ENCODE measurements at places on chromosomes 4 and X.

- no peak for DNase-seq
Measured at GRCh38 chr4:7218686-7219085, 26.3 kb downstream of the SORCS2 start.

DNA sequence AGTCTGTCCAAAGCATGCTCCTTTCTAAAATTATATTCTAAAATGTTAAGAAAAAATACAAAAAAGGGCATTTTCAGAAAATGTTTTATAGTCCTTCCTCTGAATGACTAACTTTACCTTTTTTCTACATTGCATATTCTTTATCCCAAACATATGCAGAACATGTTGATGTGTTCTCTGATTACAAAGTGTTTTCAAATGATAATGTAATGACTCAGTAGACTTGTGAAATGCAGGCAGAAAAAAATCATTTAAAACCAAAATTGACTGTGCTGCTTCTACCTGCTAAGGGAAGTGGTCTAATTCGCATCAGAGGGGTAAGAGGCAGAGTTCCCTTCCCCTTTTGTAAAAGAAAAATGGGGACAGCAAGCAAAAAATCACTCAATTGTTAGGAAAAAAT, 22.7 kb upstream of the YTHDC1 start:
- DNase-seq: no peak

DNA sequence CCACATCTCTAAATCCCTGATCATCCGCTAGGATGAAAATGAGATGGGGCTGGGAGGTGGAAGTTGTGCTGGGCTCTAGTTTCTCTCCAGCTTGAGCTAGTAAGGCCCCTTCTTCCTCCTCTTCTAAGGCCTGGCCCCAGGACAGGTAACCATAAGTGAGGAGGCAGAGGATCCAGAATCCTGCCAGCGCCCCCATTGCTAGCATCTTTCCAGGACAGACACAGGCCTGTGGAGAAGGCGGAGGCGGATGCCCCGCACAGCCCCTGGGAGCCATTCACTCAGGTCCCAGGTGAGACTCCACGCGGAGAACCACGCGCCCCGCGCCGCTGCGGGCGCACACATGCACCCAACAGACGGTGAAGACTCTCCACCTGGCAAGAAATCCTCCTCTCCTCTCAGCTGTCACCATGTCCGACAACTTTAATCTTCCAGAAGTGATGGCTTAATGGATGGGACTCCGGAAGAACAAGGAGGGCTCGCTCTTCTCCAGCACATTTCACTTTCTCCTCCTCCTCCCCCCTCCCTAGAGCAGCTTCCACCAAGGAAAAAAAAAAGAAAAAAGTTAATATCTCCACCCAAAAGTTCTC, 793 bp downstream of the ARSJ start:
- no peak for DNase-seq

DNA sequence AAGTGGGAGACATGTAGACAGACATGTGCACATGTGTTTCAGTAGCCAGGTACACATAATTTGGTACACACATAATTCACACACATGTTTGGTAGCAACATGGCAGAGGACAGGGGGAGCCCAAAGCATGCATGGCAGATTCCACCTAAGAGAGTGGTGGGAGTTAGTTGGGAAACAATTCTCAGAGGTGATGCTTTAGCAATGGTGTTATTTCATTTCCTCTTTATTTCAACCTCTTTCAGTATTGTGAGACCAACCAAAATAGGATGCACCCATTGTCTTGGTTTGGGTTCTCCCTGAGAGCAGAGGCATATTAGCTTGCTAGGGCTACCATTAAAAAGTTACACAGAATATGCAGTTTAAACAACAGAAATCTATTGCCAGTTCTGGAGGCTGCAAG, 92.2 kb upstream of the ANXA3 start:
- no peak for DNase-seq

GRCh38 chr4:174122705-174123104, 160.8 kb downstream of the FBXO8 start:
- DNase-seq: no peak

DNA sequence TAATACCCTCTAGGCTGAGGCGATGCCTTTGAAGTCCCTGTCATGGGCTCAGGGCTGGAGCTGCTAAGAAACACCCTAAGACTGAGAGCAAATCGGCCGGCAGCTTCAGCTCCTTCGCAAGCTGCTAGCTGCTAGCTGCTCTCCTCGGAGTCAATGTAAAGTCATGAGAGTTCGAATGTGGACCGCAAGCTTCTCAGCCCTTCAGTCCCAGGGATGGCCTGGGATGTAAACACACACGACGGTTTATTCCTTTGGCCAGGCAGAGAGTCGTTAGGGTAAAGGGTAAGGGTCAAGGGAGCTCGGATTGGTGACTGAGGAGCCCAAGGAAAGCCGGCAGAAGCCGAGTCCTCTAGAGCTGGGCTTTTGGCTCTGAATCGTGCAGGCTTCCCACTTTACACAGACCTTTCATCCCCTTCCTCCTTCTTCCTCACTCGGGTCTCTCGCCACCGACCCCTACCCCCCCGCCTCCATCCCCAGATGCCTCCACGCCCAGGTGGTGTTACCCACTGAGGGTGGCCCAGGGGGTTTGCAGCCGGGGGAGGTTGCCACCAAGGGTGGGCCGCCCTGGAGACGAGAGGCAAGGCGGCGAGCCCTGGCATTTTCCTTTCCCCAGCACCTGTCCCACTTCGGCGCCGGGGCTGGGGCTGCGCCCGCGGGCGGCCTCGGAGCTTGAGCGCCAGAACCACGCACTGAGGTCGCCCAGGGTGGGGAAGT, 3.1 kb upstream of the BCORL1 start:
- DNase-seq: no peak

- DNase-seq: peak; percentile 61
Measured at GRCh38 chrX:11558972-11559371, 106.7 kb downstream of the ARHGAP6 start.

- DNase-seq: no peak
Measured at GRCh38 chr4:141169391-141169790, 36.1 kb upstream of the RNF150 start.

- DNase-seq: no peak
Measured at GRCh38 chrX:106684207-106684606, 42.3 kb upstream of the RNF128 start.

DNA sequence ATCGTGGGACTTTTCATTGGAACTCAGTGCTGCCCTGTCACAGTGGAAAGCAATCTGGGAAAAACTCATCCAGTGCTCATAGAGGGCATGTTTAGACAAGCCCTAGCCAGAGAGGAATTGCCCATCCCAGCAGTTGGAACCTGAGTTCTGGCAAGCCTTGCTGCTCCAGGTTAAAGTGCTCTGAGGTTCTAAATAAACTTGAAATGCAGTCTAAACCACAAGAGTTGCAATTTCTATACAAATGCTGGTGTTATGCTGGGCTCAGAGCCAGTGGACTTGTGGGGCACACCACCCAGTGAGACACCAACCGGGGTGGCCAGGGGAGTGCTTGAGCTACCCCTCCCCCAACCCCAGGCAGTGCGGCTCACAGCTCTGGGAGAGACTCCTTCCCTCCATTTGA, 142.8 kb upstream of the PPP1R2C start:
- no peak for DNase-seq

GRCh38 chr4:113636877-113637276, 124.7 kb downstream of the CAMK2D start:
- DNase-seq: peak; percentile 71

- DNase-seq: no peak
Measured at GRCh38 chr4:6617246-6617645, 23.2 kb upstream of the MRFAP1 start.

- DNase-seq: no peak
Measured at GRCh38 chr4:38002451-38003071, 42.4 kb downstream of the PTTG2 start.

- DNase-seq: no peak
Measured at GRCh38 chr4:37503261-37503660, 182.9 kb downstream of the RELL1 start.

GRCh38 chrX:30615229-30615628, 37.7 kb upstream of the TASL start:
- DNase-seq: peak; percentile 54

GRCh38 chrX:71910643-71910985, at the start of gene NHSL2:
Gene NHSL2, plus strand, starts transcription at chrX:71910845.
- peak; percentile 3 for DNase-seq

DNA sequence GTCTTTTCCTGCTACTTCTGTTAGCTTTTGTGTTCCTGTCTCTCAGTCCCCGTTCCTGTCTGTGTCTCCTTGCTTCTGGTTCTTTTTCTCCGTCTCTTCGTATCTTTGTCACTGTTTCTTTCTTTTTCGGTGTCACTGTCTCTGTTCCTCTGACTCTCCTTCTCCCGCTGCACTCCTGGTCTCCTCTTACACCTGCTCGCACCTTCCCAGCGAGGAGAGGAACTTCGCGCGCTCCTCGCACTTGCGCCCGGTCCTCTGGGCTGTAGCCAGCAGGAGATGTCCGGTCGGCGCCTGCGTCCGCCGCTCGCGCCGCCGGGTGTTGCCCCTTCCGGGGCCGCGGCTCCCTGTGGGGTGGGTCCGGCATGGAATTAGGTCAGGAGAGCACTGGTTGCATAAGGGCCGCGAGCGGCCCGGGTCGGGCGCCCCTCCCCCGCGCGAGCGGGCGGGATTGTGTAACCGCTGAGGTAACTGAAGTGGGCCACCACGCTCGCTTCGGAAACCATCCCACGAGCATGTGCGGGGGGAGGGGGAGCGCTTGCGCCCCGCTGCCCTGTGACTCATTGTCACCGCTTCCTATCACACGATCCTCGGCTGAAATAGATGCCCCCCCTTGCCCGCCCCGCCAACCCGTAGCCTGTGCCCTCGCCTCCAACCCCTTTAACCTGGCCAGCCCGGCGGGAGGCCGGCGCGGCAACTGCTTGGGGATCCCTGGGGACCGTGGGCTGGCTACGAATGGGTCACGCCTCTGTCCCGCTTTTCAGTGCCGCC, 1.6 kb downstream of the LONRF3 start:
- DNase-seq: peak; percentile 63

- DNase-seq: no peak
Measured at GRCh38 chrX:10138726-10139125, 18.0 kb upstream of the CLCN4 start.

DNA sequence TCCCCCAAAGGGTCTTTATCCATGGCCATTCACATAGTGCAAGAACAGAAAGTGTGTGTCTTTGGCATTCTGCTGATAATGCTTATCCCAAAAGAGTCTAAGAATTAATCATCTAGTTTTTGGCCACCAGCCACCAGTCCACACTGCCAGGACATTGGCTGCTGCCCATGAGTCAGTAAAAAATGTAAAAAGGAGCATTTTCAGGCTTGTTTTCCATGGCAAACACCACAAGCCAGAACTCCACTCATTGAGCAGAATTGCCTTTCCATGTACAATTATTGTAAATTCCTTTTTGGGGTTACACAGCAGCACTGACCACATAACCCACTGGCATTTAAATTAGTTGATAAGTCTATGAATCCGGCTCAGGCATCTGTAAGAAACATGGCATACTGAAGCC, 89.2 kb upstream of the PRDX4 start:
- DNase-seq: no peak

DNA sequence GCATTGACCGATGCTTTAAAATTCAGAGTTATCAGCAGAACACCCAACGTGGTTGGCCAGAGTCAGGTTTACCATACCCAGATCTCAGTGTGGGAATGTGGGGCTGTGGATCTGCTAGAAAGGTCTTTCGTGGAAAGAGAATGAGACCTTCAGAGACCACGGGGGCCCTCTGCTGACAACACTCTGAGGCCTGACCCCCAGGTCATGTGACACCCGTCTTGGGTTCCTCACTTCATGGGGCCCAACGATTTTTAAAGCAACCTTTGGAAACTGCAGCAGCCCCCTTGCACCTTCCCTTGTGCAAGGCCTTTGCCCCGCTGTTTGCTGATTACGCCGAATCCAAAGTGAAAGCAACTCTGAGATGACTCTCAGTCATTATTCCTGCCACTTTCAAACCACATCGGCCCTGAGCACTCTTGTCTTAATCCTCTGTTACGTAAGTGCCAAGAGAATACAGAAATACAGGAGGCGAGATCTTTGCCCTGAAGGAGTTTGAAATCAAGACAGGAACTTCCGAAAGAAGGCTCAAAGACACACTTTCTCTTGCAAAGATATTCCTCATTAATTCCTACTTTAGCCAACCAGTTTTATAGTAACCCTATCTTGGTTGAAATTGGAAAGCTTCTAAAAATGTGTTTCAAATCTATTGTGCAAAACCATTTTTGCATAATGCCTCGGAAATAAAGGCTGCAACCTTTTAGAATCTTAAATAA, 88.3 kb downstream of the EVC2 start:
- no peak for DNase-seq

- no peak for DNase-seq
Measured at GRCh38 chr4:131721883-131722282, 1427.2 kb upstream of the PCDH10 start.

GRCh38 chr4:826508-827208, 729 bp upstream of the CPLX1 start:
- no peak for DNase-seq

GRCh38 chr4:71186257-71186565, 152.6 kb upstream of the SLC4A4 start:
- no peak for DNase-seq

DNA sequence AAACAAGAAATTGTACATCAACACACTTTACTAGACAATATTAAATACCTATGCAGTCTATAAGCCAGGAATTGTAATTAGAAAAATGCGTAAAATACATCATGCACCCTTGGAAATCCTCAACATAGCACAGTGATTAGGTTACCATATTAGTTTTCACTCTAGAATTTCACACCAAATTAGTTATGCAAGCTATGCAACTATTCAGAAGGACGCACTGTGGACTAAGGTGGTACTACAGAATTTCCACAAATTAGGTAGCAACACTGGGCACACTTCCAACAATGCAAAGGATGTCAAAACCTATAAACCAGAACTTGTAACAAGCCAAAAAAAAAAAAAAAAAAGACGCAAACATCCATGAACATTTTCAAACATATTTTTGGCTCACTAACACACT, 71.1 kb upstream of the ZCCHC13 start:
- DNase-seq: no peak

DNA sequence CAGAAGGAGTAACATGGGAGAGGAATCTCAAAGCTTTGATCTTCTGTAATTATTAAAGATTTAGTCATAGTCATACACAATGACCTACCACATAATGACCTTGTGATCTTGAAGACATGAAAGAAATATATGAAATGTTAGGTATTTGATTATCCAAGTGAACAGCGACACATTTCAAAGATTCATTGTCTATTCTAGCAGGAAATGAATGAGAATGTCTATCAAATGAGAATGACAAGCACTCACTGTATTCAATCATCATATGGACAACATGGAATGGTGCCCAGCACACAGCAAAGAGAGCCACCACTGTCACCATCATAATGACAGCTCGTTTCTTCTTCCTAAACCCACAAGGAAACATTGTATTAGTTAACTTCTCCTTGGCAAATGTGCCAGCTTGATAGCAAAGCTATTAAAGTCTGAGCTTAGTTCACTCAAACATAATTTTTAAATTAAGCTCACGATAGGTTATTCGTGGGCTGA, 50.6 kb downstream of the QRFPR start:
- DNase-seq: no peak

GRCh38 chr4:38904090-38904666, 36.6 kb downstream of the FAM114A1 start:
- no peak for DNase-seq

DNA sequence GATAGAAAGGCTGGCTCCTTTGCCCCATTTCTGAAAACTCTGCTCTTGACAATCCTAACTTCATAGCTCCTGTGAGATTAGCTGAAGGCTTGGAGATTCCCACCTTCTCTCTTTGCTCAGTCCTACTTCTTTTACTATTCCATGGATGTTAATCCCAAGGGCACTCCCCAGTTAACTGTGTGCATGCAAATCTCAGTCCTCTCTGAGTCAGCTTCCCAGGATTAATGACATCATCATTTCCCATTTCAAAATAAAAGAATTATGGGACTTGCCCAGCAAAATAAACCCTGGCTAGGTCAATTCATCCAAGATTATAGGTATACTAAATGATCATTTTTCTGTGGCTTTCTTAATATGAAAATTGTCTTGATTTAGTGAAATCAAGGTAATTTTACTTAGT, 328.6 kb upstream of the NR3C2 start:
- no peak for DNase-seq
